AG04450 (cell line): ENCODE measurements at places on chromosomes 2 and 18.

DNA sequence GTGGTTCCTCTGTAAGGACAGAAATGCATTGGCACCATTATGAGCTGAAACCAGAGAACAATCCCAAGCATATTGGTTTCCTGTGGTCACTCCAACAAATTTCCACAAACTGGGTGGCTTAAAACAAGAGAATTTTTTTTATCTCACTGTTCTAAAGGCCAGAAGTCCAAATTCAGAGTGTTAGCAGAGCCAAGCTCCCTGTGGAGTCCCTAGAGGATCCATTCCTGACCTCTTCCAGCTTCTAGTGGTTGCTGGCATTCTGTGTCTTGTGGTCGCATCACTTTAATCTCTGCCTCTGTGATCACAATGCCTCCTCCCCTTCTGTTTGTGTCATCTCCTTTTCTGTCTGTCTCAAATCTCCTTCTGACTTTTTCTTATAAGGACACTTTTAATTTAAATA is 380.3 kb downstream of the NYAP2 start:
- no peak for DNase-seq

- no peak for DNase-seq
Observed at GRCh38 chr2:236550701-236551465, 18.7 kb upstream of the ACKR3 start.

DNA sequence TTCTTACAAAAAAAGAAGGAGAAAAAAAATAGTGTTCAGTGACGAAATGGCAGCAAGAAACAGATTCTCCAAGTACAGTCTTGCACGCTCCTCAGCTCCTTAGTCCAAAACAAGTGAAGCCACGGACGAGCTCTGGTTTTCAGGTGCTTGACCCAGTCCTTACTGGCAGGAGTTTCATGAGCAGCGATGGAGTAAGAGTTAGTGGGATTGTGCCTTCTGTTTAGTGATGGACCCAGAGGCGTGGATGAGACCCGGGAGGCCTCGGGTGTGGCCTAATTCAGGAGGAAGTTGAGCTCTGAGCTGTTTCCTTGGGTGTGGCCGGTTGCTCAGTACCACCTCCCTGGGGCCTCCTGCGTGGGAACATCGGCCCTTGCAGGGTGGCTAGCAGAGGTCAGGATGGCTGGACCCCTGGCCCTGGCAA is 52.0 kb downstream of the KIF5C start:
- DNase-seq = no peak

- no peak for DNase-seq
Observed at GRCh38 chr2:144686518-144687215, 166.7 kb upstream of the ZEB2 start.

DNA sequence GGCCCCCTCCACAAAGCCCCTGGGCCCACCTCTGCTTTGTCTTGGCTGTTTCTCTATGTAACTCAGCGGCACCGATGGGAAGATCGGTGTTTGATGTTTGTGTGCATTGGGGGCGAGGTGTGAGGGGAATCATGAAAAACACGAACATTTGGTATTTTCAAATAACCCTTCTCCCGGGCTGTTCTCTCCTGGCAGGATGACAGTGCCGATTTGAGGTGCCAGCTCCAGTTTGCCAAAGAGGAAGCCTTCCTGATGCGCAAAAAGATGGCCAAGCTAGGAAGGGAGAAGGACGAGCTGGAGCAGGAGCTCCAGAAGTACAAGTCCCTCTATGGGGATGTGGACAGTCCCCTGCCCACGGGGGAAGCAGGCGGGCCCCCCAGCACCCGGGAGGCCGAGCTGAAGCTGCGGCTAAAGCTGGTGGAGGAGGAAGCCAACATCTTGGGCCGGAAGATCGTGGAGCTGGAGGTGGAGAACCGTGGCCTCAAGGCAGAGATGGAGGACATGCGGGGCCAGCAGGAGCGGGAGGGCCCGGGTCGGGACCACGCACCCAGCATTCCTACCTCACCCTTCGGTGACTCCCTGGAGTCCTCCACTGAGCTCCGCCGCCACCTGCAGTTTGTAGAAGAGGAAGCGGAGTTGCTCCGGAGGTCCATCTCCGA is 78.1 kb downstream of the MTCL1 start:
- DNase-seq = no peak

GRCh38 chr2:176115883-176116813 is at the start of gene HOXD10:
Gene HOXD10 (plus strand): TSS chr2:176116778. CDS start chr2:176116834, 56 bp downstream.
- no peak for DNase-seq

DNA sequence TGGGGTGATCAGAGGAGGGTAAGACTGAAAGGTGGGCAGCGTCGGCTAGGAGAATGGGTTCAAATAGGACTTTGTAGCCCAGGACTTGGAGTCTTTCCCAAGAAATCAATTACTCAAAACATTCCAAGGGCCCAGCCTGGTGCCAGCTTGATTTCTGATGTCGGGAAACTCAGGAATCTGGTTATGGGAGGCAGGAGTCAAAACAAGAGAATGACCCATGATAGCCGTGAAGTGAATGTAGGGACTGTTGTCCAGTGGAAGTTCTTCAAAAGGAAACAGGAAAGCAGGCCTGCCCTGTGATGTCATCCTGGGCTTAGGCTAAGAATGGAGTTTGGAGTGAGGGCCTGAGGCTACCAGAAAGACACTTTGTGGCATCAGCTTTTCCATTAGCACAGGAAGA is 67.4 kb upstream of the SLC14A2 start:
- no peak for DNase-seq

- no peak for DNase-seq
Observed at GRCh38 chr2:9808334-9809063, 34.8 kb upstream of the TAF1B start.

GRCh38 chr2:79899196-79899595 is 386.3 kb downstream of the CTNNA2 start:
- no peak for DNase-seq

DNA sequence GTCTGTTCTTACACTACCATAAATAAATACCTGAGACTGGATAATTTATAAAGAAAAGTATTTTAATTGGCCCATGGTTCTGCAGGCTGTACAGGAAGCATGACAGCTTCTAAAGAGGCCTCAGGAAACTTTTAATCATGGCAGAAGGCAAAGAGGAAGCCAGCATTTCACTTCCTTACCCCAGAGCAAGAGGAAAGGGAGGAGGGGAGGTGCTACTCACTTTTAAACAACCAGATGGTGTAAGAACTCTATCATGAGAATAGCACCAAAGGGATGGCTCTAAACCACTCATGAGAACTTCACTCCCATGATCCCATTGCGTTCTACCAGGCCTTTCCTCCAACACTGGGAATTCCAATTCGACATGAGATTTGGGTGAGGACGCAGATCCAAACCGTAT is 344.4 kb upstream of the SLC39A10 start:
- DNase-seq = no peak

GRCh38 chr18:68219274-68219673 is 495.6 kb downstream of the TMX3 start:
- DNase-seq = no peak

GRCh38 chr2:204705243-204705932 is 160.1 kb downstream of the PARD3B start:
- DNase-seq = no peak

GRCh38 chr2:84838434-84839145 is 42.3 kb downstream of the TRABD2A start:
- DNase-seq = peak; percentile 77

DNA sequence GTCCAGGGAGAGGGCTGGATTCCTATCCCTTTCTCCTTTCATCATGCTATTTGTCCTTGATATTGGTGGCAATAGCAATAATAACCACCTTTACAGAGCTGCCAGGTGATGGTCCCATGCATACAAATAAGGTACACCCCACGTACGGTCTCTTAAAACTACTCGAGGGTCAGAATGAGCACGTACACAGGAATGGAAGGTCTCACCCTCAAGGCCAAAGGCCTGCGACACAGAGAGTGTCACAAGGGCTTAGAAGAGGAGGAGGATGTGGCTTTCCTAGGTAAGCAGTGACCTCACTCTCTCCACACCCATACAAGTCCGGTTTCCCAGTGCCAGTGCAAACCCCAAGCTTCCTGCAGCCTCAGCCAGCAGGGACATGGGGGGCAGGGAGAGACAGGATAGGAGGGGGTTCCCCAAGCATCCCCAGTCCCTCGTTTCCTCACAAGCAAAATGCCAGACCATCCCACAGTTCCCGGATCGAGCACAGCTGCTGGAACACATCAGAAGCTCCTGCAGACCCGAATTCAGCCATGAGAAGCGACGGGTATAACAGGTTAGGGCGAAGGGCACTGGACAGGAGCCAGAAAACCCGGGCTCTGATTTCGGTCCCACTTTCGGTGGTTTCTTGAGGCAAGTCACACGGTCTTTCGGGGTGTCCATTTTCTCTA is 49.2 kb downstream of the PLB1 start:
- no peak for DNase-seq

DNA sequence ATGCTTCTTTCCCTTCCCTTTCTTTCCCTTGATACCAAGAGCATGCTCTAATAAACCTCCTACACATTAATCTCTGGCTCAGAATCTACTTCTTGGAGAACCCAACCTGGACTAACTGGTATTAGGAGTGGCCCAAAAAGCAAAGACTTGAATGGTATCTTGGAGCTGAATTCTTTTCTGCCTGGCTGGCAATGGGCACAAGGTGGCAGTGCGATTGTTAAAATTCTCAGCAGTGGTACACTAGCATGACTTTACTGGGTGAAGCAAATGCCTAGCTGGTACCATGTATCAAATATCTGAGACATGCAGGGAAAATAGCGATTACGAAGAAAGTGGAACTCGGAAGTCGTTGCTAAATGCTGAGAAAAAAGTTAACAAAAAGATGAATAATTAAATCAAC is 376.1 kb downstream of the XIRP2 start:
- no peak for DNase-seq

DNA sequence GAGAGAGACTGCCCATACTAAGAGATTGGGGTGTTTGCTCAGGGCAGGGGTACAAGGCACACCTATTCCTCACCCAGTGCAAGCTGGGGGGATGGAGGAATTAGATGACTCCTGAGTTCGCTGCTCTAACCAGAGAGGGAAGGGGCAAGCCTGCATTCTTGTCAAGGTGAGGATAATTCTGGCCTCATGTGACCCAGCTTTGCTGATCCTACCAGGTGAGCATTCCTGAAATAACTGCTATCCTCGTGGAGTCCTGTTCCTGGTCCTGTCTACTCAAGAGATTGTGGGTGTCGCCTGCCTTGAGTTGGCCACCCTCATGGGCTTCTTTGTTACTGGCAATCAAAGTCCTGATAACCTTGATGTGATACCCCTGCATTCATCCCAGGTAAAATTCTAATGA is 206.0 kb downstream of the SPP2 start:
- DNase-seq = no peak

DNA sequence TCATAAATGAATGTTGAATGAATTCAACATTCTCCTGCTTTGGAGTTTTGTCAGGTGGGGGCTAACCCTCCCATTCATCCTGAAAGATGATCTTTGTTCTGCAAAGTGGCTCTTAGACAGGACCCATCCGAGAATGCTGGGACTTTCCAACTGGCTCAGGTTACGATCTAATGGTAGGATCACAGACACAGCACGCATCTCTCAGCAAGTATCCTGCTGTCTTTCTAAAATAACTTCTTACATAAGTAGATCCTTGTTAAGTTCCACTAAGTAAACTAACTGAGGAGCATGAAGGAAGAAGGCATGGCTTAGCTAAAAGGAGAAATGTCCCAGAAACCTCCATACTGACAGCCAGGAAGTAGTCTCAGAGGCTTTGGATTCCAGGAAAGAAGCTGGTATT is 23.7 kb downstream of the CYP27A1 start:
- DNase-seq = peak; percentile 20

GRCh38 chr2:62529758-62530157 is 23.8 kb upstream of the TMEM17 start:
- DNase-seq = no peak

- DNase-seq = no peak
Observed at GRCh38 chr2:70817284-70817954, 3.0 kb downstream of the CLEC4F start.

DNA sequence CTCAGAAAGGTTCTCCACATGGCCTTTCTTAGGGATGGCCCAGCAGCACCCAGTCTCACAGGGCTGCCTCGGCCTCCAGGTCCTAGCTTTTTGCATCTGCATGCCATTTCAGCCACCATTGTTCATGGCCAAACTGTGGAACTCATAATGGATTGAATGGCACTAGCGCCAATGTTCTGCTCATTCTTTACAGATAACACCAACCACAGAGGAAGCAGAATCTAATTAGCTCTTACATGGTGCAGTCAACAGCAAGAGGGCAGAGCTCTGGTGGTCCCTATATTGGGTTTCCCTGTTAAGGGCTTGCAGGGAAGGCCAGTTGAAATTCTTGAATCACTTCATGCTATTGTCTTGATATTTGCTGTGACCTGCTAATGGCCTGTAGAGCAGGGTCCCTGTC is 45.6 kb downstream of the ARL4C start:
- DNase-seq = no peak

DNA sequence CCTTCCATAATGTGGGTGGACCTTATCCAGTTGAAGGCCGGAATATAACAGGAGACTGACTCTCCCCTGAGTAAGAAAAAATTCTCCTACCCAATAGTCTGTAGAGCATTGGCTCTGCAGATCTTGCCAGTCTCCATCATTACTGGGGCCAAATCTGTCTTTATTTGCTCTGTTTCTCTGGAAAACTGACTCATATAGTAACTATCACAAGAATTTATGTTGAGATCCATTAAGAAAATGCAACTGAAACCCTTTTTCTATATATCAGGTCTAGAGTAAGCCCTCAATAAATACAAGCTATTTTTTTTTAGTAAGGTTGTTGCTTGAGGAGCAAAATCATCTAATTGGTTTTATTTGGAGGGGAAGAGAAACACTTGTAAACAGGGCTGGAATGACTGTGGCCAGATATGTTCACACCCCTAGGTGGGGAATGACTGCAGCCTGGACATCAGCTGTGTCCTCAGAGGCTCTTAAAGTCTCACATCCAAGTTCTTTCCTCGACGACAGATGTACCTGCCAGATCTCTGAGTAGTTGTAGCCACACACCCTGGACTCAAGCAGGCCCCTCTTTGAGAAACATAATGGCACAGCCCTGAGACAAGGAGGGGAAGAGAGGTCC is 339.7 kb downstream of the TNS1 start:
- DNase-seq = no peak

DNA sequence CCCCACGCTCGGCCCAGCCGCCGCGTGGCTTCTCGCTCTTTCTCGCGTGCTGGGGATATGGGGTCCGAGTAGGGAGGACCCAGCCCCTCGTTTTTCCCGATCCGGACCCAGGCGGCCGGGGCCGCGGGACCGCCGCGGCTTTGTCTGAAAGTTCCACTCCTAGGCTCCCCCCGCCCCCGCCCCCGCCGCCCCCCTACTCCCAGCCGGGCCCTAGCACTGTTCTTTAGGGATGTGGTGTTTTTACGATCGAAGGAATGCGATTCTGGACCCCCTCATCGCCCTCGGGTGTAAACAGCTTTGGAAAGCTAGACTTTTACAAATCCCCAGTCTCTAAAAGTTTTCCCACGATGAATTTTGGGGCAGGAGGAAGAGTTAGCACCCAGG is 819 bp downstream of the TGIF1 start:
- DNase-seq = no peak

DNA sequence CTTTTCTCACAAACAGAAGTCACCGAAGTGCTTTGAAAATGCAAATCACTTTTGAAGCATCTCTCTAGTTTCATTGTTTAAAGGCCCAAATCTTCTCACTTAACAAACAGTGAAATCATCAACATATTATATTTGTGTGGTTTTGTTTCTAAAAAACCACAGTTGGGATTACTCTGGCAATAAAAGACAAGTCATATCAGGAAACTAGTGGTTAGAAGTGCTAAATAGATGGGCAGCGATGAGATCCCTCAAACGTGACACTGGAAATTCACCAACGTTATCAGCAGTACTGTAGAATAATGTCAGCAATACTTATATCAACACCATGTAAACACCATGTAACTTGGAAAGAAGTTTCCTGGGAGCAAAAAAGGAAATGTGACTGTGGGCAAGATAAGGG is 893.5 kb downstream of the SUCLG1 start:
- no peak for DNase-seq
